ENCODE measurements at places on chromosomes 13 and 19. TPM values are rescaled to one million over a fixed set of nuclear protein-coding genes. Genes with fewer than 3 reads are reported as not detected.

Gene IGSF23
- total RNA-seq: not detected

Gene BRME1
- 8.8 TPM for total RNA-seq

Gene KLK8
- total RNA-seq: not detected

Gene CEACAM20
- not detected for total RNA-seq

Gene SYNGR4
- total RNA-seq: not detected

Gene ZNF486
- 6.4 TPM for total RNA-seq

Gene GJA3
- total RNA-seq: 201 TPM

Gene FREM2
- total RNA-seq: 37.8 TPM

Gene ZNF534
- 1.5 TPM for total RNA-seq

Gene C19orf33
- total RNA-seq: 0.77 TPM

Gene NLRP11
- not detected for total RNA-seq

Gene TGFBR3L
- total RNA-seq: 0.46 TPM

Gene NLRP7
- total RNA-seq: 1.8 TPM

Gene IL17D
- total RNA-seq: 28.5 TPM

Gene ZNF225
- total RNA-seq: 5.8 TPM

Gene S1PR2
- total RNA-seq: 7.7 TPM

Gene CCDC194
- total RNA-seq: 2.2 TPM

Gene HCST
- 2.5 TPM for total RNA-seq

Gene DACT3
- total RNA-seq: 115 TPM

Gene ZNF112
- total RNA-seq: 5.8 TPM

Gene ZNF497
- 7.6 TPM for total RNA-seq

Gene FFAR2
- not detected for total RNA-seq

Gene KCNN4
- total RNA-seq: 0.60 TPM

Gene NFIX
- total RNA-seq: not detected

Gene PROZ
- total RNA-seq: not detected

Gene LIM2
- not detected for total RNA-seq

Gene POP4
- 60.6 TPM for total RNA-seq

Gene NOVA2
- 0.35 TPM for total RNA-seq

Gene ADGRE3
- not detected for total RNA-seq

Gene ACER1
- total RNA-seq: not detected

Gene ANKRD24
- 4.6 TPM for total RNA-seq

Gene EXOC3L2
- 2.2 TPM for total RNA-seq

Gene GPR12
- total RNA-seq: not detected

Gene PBX4
- total RNA-seq: 6.7 TPM

Gene AZU1
- total RNA-seq: 5.7 TPM

Gene BCAM
- total RNA-seq: 338 TPM

Gene LILRA6
- total RNA-seq: 0.15 TPM

Gene TDRD3
- 29.5 TPM for total RNA-seq

Gene SIGLECL1
- not detected for total RNA-seq

Gene RPL13A
- 2,350 TPM for total RNA-seq

Gene ZNF28
- total RNA-seq: 11.6 TPM

Gene KASH5
- total RNA-seq: not detected

Gene USHBP1
- 0.39 TPM for total RNA-seq

Gene PGLYRP1
- total RNA-seq: not detected

Gene ZNF506
- total RNA-seq: 49.9 TPM

Gene CCDC70
- total RNA-seq: not detected

Gene RAB4B
- 15.8 TPM for total RNA-seq

Gene SLITRK5
- 0.06 TPM for total RNA-seq
